ENCODE measurements at places on chromosomes 13 and 19.

- H3K27me3 ChIP-seq: peaks cover 6% of the 10 kb centered on the region
- DNase-seq: no peak
- no peak overlapping the region for H3K4me3 ChIP-seq
- H3K4me1 ChIP-seq: peaks cover 6% of the 10 kb centered on the region
Measured at GRCh38 chr19:12763100-12763499, 11.5 kb downstream of the BEST2 start.

DNA sequence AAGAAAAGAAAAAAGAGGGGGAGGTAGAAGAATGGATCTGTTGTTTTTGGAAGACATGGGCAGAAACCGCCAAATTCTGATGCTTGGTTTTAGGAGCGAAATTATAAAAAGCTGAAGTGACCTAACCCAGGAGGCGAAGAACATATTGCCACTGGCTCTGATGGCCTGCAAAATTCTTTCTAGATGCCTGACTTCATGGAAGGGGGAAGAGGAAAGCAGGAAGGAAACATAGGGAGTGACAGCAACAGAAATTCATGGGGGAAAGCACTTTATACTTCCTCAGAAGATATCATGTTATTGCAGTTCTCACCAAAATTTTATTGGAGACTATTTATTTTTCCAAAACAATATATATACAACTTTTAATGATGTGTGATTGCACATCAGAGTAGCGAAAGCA is 213.5 kb downstream of the DLEU7 start:
- no peaks in the 10 kb centered on the region for H3K36me3 ChIP-seq
- DNase-seq: no peak
- no peak overlapping the region for H3K4me3 ChIP-seq
- H3K4me1 ChIP-seq: no peaks in the 10 kb centered on the region

GRCh38 chr13:25178070-25178469 is 6.0 kb upstream of the AMER2 start:
- no peaks in the 10 kb centered on the region for H3K36me3 ChIP-seq
- H3K4me1 ChIP-seq: peaks cover 3% of the 10 kb centered on the region
- H3K27me3 ChIP-seq: peaks cover 86% of the 10 kb centered on the region
- no peak overlapping the region for H3K4me3 ChIP-seq
- H3K27ac ChIP-seq: no peak overlapping the region
- DNase-seq: no peak

GRCh38 chr19:55146078-55146704 is 2.8 kb downstream of the TNNT1 start:
- peaks cover 65% of the 10 kb centered on the region for H3K27me3 ChIP-seq
- no peaks in the 10 kb centered on the region for H3K36me3 ChIP-seq

DNA sequence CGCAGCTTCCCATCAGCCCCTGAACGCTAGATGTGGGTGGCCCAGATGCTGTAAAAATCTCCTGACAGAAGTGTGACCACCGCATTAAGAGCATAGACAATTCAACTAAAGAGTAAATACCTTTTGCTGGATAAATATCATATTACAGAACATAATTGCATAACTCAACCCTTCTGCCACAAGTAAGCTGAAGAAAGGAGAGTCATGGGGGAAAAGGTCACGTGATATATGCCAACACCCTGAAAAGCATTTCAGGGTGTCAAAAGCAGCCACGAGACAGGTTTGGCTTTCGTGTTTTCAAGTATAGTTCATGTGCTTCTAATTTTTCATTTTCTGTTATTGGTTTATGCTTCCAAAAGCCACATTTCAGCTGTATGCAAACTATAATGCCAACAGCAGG is 71.3 kb downstream of the LHFPL6 start:
- H3K4me3 ChIP-seq: no peak overlapping the region
- DNase-seq: no peak
- no peak overlapping the region for H3K27ac ChIP-seq
- H3K36me3 ChIP-seq: no peaks in the 10 kb centered on the region
- peaks cover 15% of the 10 kb centered on the region for H3K27me3 ChIP-seq
- H3K4me1 ChIP-seq: no peaks in the 10 kb centered on the region

GRCh38 chr19:32201636-32202051 is 143.8 kb upstream of the ZNF507 start:
- no peak overlapping the region for H3K27ac ChIP-seq
- H3K4me1 ChIP-seq: peaks cover 5% of the 10 kb centered on the region
- no peak overlapping the region for H3K4me3 ChIP-seq

Measured in activated T-cell treated with anti-CD3 and anti-CD28 coated beads, Interleukin-2, amount 50 U/mL, for 24 hours (primary cell).